Glutamatergic neuron (in vitro differentiated cells): ENCODE measurements at places on chromosomes 7 and 10. TPM values are rescaled to one million over a fixed set of nuclear protein-coding genes. Genes with fewer than 3 reads are reported as not detected.

GRCh38 chr7:142438235-142438922 lies 180.5 kb upstream of the PRSS58 start:
- H3K27ac ChIP-seq = peak overlapping the region; percentile 14
- peak overlapping the region; percentile 4 for H3K4me3 ChIP-seq
- peaks cover 3% of the 10 kb centered on the region for H3K27me3 ChIP-seq
- peak; percentile 66 for DNase-seq
- H3K4me1 ChIP-seq = peaks cover 27% of the 10 kb centered on the region
- peaks cover 9% of the 10 kb centered on the region for H3K36me3 ChIP-seq

NCAPG2 gene
- 27.2 TPM for total RNA-seq

GALNT17 gene
- 42.0 TPM for total RNA-seq

FAM25A gene
- not detected for total RNA-seq
